AG20443 (cell line): ENCODE measurements at places on chromosomes 7 and 10.

- peak; percentile 33 for DNase-seq
These were observed 980 bp downstream of the FHIP2A start for GRCh38 chr10:114822444-114823076.

DNA sequence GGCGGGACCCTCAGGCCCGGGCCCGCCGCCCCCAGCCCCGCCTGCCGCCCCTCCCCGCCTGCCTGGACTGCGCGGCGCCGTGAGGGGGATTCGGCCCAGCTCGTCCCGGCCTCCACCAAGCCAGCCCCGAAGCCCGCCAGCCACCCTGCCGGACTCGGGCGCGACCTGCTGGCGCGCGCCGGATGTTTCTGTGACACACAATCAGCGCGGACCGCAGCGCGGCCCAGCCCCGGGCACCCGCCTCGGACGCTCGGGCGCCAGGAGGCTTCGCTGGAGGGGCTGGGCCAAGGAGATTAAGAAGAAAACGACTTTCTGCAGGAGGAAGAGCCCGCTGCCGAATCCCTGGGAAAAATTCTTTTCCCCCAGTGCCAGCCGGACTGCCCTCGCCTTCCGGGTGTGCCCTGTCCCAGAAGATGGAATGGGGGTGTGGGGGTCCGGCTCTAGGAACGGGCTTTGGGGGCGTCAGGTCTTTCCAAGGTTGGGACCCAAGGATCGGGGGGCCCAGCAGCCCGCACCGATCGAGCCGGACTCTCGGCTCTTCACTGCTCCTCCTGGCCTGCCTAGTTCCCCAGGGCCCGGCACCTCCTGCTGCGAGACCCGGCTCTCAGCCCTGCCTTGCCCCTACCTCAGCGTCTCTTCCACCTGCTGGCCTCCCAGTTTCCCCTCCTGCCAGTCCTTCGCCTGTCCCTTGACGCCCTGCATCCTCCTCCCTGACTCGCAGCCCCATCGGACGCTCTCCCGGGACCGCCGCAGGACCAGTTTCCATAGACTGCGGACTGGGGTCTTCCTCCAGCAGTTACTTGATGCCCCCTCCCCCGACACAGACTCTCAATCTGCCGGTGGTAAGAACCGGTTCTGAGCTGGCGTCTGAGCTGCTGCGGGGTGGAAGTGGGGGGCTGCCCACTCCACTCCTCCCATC, 82.7 kb downstream of the PAX2 start:
- DNase-seq = peak; percentile 74

DNA sequence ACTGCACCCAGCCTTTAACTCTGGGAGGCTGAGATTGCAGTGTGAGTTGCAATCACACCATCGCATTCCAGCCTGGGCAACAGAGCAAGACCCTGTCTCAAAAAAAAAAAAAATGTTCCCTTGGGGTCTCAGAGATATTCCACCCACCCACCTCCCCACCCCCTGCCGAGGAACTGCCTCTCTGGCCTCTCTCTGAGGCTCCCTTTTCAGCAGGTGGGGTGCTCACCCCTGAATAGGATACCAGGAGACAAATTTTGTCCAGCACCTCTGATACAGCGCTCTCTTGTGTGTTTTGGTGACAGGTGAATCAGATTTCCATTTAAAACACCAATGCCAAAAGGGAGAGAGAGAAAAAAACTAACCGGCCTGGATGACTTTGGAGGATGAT, 92.6 kb upstream of the KIF5B start:
- no peak for DNase-seq

DNA sequence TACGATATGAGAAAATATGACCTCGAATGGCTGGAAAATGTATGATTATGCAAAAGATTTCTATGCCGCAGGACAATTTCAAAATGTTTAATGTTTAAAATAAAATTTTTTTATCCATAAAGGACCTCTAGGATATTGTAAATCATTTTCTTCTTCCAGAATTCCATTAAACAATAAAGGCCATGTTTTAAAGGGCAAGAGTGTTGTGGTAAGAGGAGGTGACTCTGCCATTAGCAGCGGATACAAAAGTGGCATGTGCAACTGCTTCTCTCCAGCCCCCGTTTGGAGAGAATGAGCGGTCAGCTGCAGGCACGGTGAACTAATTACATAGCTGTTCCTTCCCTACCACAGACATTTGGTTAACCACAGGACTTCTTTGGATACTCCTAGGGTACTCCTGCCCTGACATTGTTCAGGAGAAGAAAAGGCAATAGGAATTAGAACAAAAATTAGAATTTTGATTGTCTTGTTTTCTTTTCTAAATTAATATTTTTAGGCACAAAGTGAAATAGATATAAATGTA, 63.8 kb downstream of the HBP1 start:
- DNase-seq = peak; percentile 25

- DNase-seq = no peak
These were observed 154.8 kb downstream of the GRK5 start for GRCh38 chr10:119362122-119362521.

DNA sequence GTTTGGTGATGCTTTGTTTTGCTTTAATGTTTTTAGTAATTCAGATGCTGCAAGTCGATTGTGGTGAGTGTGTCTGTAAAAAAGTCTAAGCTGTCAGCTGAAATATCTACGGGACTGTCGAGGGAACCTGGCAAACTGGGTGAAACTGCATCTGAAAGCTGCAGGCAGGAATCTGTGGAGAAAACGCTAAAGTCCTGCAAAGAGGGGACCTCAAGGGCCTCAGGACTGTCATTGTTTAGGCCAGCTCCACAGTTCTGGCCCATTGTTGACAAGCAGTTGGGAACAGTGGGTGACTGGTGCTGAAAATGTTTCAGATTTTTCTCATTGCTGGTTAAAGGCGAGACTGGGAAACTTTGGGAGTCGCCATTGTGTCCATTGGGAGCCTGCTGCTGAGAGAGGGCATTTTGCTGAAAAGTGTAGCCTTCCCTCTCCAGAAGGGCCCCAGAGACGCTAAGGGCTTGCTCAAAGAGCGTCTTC, 1.8 kb downstream of the HOXA2 start:
- no peak for DNase-seq

- DNase-seq = no peak
These were observed 228.7 kb downstream of the HECW1 start for GRCh38 chr7:43341132-43341531.

GRCh38 chr10:79273604-79274003, 73.7 kb upstream of the PPIF start:
- DNase-seq = no peak

DNA sequence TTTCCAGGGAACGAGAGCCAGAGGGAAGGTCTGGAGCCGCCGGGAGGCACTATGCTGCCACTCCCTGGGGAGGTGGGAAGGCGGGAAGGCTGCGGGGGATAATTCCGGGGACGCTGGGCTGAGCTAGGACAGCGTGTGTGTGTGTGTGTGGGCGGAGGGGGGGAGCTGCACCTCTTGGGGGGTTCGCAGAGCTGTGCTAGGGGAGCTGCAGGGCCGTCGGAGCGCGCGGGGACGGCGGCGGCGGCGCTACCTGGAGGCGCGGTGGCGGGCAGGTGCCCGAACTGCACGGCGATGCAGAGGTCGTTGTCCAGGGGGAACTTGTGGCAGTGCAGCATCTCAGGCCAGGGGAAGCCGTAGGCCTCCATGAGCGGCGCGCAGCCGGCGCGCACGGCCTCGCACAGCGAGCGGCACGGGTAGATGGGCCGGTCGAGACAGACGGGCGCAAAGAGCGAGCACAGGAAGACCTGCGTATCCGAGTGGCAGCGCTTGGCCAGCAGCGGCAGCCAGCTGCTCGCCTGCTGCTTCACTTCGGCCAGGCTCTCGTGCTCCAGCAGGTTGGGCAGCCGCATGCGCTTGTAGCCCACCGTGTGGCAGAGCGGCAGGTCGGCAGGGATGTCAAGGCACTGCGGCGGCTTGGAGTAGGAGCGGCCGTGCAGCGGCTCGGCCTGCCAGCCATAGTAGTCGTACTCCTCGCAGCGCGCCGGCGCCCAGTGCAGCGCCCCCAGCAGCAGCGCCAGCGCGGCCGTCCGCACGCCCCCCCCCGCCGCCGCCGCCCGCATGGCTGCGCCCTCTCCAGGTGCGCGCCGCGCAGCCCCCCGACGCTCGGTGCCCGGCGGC, 526 bp downstream of the SFRP5 start:
- DNase-seq = peak; percentile 63

DNA sequence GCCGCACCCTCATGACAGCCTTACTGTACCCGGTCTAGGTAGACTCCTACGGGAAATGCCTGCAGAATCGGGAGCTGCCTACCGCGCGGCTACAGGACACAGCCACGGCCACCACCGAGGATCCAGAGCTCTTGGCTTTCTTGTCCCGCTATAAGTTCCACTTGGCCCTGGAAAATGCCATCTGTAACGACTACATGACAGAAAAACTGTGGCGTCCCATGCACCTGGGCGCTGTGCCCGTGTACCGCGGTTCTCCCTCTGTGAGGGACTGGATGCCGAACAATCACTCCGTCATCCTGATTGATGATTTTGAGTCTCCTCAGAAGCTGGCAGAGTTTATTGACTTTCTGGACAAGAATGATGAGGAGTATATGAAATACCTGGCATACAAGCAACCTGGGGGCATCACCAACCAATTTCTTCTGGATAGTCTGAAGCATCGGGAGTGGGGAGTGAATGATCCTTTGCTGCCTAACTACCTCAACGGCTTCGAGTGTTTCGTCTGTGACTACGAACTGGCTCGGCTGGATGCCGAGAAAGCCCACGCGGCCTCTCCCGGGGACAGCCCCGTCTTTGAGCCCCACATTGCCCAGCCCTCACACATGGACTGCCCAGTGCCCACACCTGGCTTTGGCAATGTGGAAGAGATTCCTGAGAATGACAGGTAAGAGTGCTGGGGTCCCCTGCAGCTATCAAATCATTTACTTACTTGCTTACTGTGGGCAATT, 8.5 kb upstream of the CHCHD1 start:
- no peak for DNase-seq

- DNase-seq = peak; percentile 64
These were observed 194.9 kb downstream of the SUGCT start for GRCh38 chr7:40329601-40330153.

GRCh38 chr10:62258926-62259325, 9.7 kb downstream of the RTKN2 start:
- DNase-seq = no peak

DNA sequence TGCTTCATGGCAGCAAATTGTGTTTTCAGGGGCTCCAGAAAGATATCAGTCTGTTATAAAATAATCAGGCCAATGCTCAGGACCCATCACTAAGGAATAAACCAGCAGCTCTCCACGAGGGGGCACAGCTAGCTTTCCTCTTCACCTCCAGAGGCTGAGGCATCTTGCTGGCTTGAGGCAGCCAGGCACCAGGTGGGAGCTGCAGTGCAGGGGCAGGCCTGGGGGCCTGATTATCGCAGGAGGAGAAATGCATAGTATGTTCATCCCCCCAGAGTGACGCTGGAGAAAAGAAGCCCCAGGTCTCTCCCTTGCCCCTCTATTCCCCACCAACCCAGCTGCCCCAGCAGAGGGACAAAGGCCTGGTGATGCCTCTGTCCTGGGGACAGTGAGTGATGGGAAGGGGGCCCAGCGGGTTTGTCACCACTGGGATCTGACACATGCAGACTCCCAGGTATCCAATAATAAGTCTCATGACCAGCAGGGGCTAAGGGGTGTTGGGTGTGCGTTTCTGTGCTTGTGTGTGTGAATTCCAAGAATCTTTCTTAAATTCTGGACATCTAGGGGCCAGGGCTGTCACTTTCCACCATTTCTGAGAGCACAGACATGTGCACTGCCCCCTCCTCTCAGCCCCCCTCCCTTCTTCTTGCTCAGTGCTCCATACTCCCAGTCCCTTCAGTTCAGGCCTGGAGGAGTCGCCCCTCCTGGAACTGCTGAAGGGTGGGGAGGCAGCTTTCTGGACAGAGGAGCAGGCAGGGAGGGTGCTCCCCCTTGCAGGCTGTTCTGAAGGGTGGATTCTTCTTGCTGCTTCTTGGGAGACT, 128.1 kb upstream of the FAM20C start:
- peak; percentile 73 for DNase-seq

DNA sequence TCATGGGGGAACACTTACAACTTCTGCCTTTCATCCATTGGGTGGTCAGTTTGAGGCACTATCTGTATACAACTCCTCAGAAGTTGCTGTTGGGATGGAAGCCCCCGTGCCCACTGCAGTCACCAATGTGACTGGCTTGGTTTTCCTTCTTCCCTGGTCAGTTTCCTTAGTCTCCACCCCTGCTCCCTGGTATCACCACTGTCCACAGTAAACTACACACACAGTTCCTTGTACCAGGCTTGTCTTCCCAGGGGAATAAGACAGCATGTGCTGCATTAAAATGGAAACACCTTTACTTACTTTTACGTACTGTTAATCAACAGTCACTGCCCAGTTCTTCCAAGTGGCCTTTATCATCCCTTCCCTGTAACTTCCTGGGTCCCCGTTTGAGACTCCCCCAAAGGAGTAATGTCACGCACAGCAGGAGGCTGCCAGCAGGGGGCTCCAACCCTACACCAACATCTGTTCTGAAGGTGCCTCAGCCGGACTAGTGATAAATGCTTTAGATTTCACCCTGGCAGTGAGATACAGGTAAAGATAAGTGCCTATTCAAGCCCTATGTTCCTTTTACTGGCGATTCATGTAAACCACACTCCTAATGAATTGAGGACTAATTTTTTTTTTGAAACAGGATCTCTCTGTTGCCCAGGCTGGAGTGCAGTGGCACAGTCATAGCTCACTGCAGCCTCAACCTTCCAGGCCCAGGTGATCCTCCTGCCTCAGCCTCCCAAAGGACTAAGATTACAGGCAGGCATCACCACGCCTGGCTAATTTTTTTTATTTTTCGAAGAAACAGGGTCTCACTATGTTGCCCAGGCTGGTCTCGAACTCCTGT, 45.3 kb upstream of the PIK3AP1 start:
- DNase-seq = peak; percentile 82

DNA sequence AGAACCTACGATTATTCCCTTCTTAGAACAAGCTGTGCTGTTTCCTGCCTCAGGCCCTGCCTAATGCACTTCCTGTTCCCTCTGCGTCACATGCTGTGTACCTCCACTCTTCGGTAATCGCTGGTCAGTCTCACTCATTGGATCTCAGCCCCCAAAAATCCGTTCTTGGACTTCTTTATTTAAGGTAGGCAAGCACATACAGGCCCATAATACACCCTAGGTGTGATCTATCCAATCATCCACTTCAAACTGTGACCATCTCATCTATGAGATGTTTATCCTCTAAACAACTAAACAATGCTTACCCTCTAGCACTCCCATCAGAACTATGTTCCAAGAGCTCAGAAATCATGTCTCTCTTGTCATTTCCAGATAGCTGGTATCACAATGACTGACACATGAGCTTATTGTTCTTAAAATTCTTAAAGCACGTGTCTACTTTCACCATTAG, 83.9 kb downstream of the CADPS2 start:
- no peak for DNase-seq

- no peak for DNase-seq
These were observed 77.3 kb downstream of the FAM13C start for GRCh38 chr10:59285073-59285472.

GRCh38 chr10:129689671-129690071, 222.6 kb downstream of the MGMT start:
- DNase-seq = peak; percentile 47

DNA sequence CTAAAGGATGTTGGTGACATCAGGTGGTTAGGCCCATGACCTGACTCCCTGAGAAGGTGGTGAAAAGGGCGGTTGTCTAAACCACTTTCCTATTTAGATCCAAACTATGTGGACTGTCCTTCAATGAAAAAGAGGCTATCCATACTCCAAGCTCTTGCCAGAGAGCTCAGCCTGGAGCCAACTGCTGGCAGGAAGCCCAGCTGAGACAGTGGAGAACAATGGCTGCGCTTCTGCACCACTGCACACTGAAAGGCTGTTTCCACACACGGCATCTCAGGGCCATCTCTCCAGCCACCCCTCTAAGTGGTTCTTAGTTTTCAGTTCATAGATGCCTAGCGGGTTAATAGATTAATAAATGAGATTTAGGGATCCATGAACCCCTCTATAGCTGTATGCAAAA, 488.8 kb upstream of the ZMIZ1 start:
- peak; percentile 26 for DNase-seq
